Uterus (tissue), 4 donors: ENCODE measurements at places on chromosomes 12 and 14. TPM values are rescaled to one million over a fixed set of nuclear protein-coding genes. Genes with fewer than 3 reads are reported as not detected.

IGF1 gene
- total RNA-seq, result 161 TPM

KRT75 gene
- total RNA-seq, result not detected

HHIPL1 gene
- total RNA-seq, result under 0.01 TPM

ADAM21 gene
- not detected for total RNA-seq

FAM181A gene
- total RNA-seq, result not detected

B4GALNT3 gene
- 3.8 TPM for total RNA-seq

EXOC3L4 gene
- under 0.01 TPM for total RNA-seq

PYGL gene
- total RNA-seq, result 15.4 TPM

ANKS1B gene
- 16.6 TPM for total RNA-seq

UBC gene
- 821 TPM for total RNA-seq

KLRC1 gene
- 1.2 TPM for total RNA-seq

NTN4 gene
- 86.8 TPM for total RNA-seq

PFKM gene
- 150 TPM for total RNA-seq

GRCh38 chr12:119115296-119115905 lies 63.3 kb upstream of the HSPB8 start:
- DNase-seq, result peak; percentile 30

DNA sequence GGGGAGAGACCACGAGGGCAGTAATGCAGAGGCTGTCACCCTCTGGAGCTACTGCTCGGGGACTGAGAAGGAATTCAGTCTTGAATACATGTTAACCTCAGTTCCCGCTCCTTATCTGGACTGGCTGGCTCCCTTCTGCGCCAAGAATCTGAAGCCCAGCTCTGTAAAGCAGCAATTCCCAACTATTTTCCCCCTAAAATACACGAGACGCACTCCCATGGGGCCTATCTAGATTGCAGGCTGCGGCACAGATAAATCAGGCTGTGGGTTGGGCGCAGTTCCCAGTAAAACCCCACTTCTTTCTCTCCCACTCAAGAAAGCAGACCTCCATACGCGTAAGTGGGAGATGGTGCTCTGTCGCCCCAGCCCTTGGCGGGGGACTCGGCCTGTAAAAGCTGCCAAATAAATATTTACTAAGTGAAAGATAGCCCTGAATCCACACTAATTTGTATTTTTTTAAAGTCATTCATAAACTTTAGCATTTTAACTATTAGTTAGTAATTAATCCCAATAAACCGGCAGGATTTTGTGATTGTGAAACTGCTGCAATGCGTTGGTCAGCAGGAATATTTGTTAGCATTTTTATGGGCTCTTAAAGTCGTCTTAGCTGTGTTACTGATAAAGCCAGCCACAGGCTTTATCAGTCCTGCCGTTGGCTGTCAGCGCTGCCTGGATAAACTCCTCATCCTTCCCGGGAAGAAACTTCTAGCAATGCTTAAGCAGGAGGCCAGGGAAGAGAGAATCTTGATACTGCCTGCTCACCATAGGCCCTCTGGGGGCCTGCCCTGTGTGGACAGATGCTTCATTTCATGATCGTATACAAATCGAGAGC lies 17.8 kb downstream of the FBXL14 start:
- DNase-seq, result peak; percentile 90

GRCh38 chr14:72948481-72949138 lies 22.3 kb downstream of the DCAF4 start:
- peak; percentile 42 for DNase-seq

DNA sequence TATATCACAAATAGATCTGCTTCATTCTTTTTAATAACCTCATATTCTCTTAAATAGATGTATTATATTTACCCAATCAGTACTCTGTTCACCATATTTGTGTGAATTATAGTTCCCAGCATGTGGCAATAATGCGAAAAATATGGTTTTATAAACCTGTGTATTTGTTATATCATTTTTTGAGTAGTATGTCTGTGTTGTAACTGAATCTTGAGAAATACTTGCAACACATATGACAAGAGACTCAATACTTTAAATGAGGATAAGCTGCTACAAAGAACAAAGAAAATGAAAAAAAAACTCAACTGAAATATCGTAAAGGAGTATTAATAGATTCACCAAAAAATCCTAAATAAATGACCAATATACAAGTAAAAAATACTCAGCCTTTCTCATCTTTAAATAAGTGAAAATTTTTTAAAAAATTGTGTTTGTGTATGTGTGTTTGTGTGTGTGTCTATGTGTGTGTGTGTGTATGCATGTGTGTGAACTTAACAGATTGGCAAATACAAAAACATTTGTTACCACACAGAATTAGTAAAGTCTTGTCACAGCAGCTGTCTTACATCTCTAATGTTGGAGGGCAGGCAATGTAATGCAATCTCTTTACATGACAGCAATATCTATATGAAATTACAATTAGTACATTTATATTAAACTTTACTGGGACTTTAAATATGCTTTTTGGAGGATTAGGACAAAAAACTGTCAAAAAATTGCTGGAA lies 441.9 kb upstream of the MGAT4C start:
- no peak for DNase-seq

GRCh38 chr12:108102363-108102762 lies 26.7 kb upstream of the WSCD2 start:
- no peak for DNase-seq

DNA sequence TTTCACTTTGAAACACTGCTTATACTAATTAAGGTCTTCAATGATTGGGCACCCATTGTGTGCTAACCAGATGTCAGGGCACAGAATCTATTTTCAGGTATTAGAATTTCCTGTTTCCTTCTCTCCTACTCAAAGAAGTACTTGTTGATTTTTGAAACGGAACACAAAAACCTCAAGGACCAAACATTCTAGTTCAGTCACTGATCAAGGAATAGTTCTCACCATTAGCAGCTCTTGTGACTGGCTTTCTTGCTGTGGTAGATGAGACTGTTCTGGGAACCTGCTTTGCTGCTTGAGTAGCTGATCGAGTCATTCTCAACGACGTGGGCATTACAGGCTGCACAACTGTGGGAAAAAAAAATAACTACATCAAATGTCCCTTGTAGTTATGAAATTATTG lies 11.0 kb downstream of the DLGAP5 start:
- no peak for DNase-seq

GRCh38 chr14:64953661-64954060 lies 11.1 kb upstream of the GPX2 start:
- no peak for DNase-seq

DNA sequence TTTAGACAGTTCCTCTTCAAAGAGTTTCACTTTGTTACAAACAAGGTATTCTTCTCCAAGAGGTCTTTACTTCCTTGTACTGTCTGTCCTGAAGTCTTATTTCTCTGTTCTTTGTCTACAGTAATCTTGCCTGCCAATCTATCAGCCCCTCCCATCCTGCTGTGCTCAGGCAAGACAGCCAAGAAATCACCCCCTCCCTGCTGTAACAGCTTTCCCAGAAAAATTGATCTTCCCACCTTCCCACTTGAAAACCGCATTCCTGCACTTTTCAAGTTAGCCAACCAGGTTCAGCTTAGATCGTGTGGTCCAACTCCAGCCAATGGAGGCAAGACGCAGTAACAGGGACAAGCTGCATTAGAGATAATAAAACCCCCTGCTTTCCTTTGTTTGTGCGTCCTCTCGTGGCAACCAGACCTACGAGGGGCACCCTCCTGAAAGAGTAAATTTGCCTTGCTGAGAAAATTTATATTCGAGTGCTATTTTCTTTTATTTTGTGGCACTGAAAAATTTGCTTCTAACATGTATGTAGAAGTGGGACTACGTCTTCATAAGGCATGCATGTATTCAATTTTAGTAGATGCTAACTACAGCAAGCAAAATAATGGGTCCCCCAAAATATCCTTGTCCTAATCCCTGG lies 46.5 kb upstream of the ESR2 start:
- DNase-seq, result no peak

DNA sequence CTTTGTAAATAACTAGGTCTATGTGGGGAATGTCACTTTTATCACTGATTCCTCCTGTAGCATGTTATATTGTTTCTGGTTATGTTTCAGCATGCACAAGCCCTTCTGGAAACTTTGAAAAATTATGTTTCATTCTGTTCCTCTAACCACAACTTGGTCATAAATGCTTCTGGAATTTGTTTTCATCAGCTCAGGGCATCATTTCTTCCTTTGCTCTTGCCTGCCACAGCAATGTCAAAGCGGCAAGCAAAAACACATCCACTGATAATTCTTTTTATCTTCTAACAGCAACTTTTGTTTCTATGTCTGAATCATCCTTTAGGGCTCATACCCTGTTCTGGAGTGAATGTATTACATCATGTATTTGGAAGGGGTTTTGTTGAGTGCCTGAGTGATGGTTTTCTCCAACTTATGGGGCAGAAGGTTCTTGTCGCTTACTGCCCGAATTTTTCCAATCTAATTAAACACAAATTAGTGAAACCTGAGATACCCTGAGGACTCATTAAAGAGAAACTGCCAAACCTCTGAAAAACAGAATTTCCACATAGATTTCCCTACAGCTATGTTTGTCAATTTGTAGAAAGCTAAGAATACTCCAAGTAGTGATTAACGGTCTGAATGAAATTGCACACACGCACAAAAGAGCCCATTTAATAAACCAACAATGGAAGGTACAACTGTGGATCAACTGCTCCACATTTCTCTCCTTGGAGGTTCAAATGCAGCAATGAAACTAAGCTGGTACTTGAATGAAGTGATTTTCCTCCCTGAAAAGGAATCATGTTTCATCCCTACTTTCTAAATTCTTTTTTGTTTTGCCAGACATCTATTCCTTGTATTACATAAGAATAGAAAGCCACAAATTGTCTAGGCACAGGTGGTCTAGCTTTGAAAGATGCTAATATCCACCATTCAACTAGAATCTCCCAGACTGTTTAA lies 173.5 kb upstream of the KRR1 start:
- DNase-seq, result no peak

DNA sequence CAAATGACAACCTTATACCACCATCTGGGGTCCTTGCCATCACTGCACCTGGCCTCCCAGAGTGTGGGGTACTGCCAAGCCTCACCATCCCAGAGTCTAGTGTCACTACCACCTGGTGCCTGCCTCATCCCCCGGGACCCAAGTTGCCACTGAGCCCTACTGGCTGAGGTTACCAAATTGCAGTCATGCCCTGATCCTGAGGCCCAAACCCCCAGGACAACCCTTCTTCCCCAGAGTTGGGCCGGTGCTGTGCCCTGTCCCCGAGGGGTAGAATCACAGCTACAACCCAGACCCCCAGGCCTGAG lies 8.4 kb upstream of the SFSWAP start:
- no peak for DNase-seq

DNA sequence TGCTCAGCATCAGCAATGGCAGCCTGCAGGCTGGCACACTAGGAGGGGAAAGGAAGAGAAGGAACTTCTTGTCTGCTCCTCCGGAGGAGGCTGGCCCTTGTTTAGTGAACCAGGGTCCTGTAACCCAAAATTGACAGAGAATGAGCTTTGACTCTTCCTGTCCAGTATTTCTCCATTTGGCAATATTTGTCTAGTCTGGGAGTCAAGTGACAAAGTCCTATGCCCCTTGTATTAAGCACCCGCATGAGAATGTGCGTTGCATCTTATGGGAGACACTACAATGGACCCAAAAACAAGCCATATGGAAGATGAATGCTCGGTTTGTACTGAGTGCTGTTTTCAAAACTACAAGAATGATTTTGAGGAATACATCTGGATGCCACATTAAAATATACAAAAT lies 3.8 kb downstream of the KRT6C start:
- DNase-seq, result no peak

DNA sequence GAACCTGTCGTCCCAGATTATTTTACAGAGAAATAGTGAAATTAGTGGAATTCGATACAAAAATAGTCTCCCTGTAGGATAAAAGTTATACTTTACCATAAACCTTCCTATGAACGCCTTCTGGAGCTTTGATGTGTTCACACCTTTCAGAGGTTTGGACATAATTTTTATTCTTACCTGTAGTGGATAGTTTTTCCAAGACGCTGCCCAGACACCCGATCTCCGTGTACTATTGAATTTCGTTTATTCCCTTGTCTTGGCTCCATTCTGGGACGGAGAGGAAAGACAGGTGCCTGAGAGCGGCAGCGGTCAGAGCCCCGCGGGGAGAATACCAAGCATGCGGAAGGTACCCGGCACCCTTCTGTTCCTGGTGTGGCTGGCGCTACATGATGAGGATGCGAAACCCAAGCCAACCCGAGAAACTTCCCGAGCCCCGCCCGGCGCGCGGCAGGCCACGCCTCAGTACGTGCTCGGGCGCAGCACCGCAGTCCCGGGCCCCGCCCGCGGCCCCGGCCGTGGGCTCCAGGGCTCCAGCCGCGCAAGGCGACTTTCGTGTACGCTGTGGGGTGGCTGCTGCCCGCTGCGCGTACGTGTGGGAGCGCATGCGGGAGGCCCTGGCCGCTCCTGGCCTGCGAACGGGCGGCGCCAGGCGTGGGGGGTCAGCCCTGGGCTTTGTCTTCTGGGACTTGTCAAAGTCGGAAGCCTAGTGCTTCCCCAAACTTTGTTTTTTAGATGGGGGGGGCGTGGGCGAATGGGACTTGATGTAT lies 11.3 kb upstream of the SNAPC1 start:
- DNase-seq, result peak; percentile 73

- DNase-seq, result no peak
These were observed 25.0 kb downstream of the CFAP54 start for GRCh38 chr12:96514328-96514727.

- DNase-seq, result no peak
These were observed 397.1 kb upstream of the DCN start for GRCh38 chr12:91579516-91580263.

- DNase-seq, result no peak
These were observed 9.8 kb downstream of the BTBD7 start for GRCh38 chr14:93322929-93323599.

DNA sequence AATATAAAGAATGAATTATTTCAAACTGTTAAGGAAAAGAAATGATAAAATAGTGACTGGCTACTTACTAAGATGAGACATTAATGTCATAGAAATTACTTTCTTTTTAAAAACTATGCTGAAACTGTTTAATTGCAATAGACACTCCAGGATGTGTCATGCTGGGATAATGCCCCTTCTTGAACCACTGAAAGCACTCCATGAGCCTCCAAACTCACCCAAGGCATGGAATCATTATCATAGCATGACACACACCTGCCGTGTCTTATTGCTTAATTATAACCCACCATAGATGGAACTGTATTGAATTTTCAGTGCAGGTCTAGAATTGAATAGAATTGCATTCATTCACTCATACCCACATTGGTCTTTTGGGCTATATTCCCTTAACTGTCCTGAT lies 4.3 kb downstream of the MBIP start:
- no peak for DNase-seq

GRCh38 chr14:90587918-90588317 lies 191.1 kb downstream of the CALM1 start:
- no peak for DNase-seq

DNA sequence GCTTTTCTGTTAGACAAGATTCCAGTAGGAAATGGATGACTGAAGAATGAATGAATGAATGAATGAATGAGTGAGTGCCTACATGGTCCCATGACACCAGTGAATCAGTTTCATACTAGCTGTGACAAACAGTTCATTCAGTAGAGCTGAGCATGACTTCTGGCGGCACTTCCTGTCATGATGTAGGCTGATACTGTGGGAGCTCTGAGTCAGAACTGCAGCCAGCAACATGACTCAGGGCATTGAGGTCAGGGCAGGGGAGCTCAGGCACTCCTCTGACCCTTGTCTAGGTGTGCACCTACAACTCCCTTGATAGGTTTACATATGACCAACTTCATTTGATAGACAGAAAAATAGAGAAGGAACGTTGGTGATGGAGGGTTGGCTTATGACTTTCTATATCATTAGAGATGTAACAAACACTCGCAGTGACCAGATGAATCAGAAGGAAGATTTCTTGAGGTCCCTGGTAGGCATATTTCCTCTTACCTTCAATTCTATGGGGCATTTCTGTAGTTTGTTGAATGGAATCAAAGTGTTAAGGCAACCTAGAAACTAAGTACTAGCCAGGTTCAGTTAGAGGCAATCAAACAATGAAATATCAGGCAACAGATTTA lies 139.3 kb upstream of the ARHGAP5 start:
- DNase-seq, result no peak
